Right lung (tissue), 10 donors: ENCODE measurements at places on chromosomes 3 and 15.

DNA sequence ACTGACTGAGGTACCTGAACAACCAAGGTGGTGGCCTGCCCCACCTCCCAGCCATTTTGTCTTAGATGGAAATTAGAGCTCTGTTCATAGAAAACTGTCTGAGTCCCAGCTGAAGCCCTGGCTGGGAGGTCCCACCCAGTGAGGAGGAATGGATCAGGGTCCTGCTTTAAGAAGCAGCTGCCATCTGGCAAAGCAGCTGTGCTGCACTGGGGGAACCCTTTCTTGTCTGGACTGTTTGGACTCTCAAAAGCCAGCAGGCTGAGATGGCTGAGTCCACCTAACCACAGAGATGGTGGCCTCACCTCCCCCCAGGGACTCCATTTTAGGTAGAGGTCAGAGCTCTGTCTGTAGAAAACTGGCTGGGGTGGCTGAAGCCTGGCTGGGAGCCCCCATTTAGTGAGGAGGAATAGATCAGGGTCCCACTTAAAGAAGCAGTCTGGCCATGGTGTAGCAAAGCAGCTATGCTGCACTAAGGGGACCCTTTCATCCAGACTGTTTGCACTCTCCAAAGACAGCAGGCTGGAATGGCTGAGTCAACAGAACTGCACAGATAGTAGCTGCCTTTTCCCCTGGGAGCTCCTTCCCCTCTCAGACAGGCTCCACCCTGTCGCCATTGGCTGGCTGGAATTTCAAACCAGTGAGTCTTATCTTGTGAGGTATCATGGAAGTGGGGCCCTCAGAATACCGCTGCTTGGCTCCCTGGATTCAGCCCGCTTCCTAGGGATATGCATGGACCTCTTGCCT is 116.9 kb downstream of the EPHA6 start:
- no peak for DNase-seq

DNA sequence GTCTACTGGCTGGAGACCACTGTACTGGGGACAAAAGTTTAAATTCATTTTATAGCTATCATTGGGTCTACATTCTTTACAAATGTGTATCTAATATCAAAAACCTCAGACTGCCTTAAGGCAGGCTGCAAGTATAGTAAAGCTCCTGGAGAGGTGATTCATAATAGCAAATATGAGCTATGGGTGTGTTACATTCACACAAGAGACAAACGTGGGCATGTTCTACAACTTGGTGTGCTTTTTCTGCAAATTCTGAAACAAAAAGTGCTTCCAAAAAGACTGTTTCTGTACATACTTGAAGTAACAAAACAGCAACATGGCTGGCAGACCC is 1101.4 kb downstream of the ROBO1 start:
- no peak for DNase-seq

GRCh38 chr15:99132122-99132521 is 27.2 kb downstream of the SYNM start:
- no peak for DNase-seq

DNA sequence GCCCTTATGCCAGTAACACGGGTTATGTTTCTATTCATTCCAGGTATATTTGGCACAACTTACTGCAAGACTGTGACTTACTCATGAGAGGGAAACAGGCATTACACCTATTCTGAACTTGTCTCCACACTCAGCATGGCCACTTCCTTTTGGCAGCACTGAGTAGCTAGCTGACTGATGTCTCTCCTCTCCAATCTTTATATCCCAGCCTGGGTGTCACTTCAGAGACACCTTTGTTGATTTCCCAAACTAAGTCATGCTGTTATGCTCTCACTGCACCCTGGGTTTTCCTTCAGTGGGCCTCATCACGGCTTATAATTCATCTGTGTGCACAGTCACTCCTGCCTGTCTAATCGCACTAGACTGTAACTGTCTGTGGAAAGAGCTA is 114.8 kb downstream of the MYLK start:
- DNase-seq = no peak

DNA sequence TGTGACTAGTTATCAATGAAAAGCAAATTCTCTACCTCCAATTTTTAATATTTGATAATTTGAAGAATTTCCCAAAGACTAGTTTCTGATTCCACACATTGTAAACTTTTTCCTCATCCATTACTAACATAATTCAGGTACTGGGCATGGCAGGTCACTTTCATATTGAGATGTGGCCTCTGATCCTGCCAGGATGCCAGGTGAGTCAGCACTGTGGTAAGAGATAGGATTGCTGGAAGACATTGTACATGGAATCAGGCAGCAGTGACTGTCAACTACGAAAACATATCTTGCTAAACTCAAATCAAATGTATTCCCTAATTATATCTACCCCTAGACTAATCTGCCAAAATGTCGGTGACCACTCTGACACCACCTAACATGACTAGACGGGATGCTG is 33.2 kb upstream of the POU1F1 start:
- no peak for DNase-seq

DNA sequence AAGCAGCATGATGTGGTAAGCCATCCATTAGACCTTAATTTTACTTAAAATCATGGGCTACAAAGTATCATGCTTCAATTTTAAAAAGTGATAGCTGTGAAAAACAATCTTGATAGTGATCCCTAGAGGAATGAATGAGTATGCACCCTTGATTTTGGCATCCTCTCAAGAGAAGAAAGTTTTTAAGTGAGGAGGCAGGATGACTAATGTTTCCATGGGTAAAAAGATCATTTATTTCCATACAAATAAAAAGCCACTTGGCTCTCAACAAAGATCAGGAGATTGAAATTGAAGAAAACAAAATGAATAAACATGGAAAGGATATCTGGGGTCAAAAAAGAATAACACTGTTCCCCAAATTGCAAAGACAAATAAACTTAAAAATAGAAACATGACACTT is 305.4 kb downstream of the MEX3B start:
- no peak for DNase-seq

- DNase-seq = no peak
Measured at GRCh38 chr15:71921191-71921590, 110.8 kb downstream of the NR2E3 start.

DNA sequence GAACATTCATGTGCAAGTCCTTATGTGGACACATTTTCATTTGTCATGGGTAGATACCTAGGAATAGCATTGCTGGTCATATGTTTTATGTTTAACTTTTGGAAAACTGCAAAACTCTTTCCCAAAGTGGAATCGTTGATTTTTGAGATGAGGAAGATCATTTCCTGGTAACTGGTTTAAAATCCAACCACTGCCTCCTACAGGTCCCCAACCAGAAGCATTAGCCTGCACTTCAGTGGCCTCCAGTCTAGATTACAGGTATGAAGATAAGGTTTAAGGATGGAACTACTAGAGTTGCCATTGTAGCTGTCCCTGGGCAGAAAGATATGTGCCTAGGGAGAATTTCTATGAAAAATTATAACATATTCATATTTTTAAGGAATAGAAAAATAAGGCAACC is 48.7 kb upstream of the BHLHE40 start:
- DNase-seq = no peak

GRCh38 chr15:68252925-68253534 is 23.5 kb upstream of the CLN6 start:
- DNase-seq = no peak

DNA sequence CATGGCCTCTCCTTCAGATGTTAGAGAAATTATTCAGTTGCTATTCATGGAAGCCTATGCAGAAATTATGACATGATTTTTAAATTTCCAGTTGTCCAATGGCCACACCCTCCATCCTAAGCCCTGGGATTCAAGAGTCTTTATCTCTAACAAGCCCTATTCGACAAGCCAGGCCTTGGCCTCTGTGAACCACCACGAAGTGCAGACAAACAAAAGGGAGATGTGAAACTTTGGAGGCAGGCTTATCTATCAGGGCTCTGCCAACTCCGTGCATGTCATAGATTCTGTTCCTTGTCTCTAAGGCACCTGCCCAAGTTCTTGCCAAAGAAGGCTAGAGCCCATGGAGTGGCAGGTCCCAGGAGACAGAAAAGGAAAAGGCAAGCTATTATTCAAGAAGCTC is 212.4 kb upstream of the ADAMTS9 start:
- DNase-seq = no peak

GRCh38 chr3:163809540-163809993 is 1268.7 kb downstream of the SI start:
- DNase-seq = no peak
